ENCODE measurements at places on chromosomes 1 and 21.
A peak's percentile ranks its signal among the peaks of the same experiment; 100 is the strongest.

- DNase-seq, result no peak
Measured at GRCh38 chr21:38744861-38745260, 60.9 kb upstream of the ETS2 start.

GRCh38 chr1:65958561-65959350, 166.1 kb downstream of the PDE4B start:
- peak; percentile 9 for DNase-seq

- no peak for DNase-seq
Measured at GRCh38 chr1:109559995-109560394, 11.6 kb downstream of the GNAI3 start.

DNA sequence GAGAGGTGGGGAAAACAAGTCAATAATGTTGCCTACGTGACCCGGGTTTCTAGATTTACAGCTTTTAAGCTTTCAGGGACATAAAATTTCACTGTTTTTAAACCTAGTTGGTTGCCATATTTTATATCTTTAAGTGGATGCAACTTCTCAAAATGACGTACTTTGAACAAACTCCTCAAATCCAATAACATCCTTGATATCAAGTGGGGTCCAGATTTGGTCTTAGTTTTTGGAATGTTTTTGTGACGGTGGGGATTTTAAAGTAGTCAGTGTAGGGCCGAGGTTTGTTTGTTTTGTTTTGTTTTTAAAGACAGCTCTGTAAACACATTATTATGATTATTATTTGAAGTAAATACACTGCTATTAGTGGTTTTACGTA, 453 bp downstream of the CDKN2C start:
- DNase-seq, result no peak

GRCh38 chr1:153395136-153395685, 4.3 kb upstream of the S100A8 start:
- no peak for DNase-seq

GRCh38 chr1:117683571-117684285, 77.9 kb downstream of the TENT5C start:
- DNase-seq, result no peak

DNA sequence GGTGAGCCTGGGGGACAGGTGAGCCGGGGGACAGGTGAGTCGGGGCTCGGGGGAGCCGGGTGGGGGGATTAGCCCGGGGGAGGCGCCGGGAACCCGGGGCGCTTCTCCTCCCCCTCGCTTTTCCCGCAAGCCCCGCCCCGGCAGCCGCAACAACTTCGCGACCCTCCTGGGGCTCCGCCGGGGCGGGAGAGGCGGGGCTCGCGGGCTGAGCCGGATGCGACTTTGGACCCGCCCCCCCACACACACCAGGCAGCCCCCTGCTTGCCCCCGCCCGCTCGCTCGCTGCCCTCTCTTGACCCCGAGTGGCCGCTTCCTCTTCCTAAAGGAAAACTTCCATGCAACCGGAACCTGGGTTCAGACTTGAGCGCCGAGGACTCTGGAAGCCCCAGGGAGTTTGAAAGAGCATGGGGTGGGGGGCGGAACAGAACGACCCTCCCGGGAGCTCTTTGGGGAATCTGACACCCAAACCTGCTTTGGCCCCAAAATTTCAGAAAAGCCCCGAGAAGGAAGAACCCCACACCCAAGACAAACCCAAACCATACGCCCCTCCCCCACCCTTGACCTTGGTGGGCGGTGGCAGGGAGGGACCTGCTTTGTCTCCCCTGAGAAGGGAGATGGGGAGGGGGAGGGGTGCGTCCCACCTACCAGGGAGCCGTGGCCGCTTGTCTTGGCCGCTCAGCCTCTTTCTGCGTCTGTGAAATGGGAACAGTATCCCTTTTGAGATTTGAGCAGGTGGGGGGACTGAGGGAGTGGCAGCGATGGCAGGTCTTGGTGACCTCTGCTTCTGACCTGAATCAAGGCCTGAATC, 550 bp downstream of the ARHGEF16 start:
- no peak for DNase-seq

- DNase-seq, result no peak
Measured at GRCh38 chr1:159040206-159040605, 30.5 kb downstream of the IFI16 start.

DNA sequence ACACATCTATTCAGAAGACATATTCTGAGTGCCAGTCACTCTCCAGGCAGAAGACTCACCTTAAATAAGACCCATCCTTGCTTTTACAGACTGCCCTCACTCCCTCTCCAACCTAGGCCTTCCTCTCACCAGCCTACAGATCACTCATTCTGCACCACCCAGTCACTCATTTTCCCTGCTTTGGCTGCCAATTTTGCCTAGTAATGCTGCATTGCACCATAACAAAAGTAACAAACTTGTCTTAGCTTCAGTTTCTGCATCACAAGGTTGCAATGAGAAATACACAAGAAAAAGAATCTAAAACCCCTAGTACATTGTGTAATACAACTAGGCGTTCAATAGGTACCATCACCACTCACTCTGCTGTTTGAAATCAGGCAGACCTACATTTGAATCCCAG, 292.4 kb downstream of the PLPP3 start:
- no peak for DNase-seq

GRCh38 chr1:186799689-186800054, 29.1 kb upstream of the PLA2G4A start:
- DNase-seq, result peak; percentile 15

GRCh38 chr1:72526926-72527325, 244.6 kb upstream of the NEGR1 start:
- no peak for DNase-seq

DNA sequence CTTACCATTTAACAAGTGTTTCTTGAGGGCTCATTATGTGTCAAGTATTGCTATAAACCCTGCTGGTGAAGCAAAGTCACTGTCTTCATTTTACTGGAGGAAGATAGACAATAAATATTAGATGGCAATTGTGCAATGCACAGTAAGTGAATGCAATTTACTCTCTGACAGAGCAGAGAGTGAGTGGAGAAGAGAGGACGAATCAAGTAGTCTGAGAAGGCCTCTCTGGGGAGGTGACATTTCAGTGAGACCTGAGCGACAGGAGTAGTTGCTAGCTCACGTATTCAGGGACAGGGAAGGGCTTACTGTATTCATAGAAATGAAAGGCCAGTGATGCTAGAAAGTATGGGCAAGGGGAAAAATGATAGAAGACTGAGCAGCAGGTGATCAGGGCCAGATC, 1.2 kb upstream of the NMNAT2 start:
- no peak for DNase-seq

- DNase-seq, result no peak
Measured at GRCh38 chr21:33155422-33155821, 74.3 kb upstream of the IFNAR2 start.

DNA sequence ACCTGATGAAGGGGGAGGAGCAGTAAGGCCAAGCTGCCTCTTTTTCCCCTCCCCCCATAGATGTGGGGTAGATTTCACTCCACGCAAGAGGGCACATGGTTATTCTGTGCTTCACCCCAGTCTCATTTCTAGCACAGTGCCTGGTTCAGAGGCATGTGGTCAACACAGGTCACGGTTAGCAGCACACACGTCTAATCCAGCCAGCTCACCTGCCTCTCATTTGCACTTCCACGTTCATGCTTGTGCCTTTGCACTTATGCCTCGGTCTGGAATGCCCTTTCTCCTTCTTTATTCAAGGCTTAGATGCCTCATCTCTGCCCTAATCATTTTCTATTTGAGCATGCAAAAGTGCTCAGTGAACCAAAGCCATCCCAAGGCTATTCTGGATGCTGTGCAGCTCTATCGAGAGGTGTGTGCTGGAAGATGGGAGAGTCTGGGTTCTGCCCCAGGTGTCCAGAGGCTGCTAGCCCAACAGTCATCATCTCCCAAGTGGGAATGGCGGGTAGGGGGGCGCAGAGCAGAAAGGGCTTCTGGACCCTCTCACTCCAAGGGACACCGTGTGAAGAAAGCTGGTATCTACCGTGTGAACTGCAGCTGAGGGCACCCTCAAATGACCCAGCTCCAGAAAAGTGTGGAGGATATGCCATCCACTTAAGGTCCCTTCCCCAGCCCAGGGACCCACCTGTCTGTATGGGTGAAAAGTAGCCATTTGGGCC, 2.1 kb upstream of the A3GALT2 start:
- no peak for DNase-seq

- no peak for DNase-seq
Measured at GRCh38 chr1:179814546-179814838, 63.1 kb downstream of the TOR1AIP2 start.

DNA sequence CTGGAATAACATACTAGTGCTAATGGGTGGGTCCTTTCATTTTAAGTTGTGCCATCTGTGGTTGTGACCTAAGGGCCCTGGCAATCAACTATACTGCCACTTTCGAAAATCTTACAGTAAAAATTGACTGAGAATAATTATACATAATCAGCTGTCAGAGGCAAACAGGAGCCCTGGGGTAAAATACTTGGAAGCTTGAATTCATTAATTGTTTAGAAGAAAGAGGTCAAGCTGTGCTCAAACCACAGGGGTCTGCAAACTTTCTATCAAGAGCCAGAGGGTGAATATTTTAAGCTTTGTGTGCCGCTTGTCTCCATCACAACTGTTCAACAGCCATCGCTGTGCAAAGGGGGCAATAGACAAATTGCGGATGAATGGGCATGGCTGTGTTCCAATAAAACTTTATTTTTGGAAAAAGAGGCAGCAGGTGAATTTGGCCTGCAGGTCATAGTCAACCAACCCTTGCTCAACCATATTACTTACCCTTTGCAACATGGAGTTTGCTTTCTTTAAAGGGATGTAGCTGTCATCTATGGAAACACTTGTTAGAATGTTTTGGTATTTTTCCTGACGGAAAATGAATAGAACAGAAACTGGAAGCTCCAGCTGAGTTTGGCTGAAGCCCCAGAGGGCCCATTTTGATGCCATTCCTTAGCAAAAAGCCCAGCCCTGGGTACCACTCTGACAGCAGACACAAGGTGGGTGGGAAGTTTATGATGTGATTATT, 35.7 kb upstream of the USP1 start:
- DNase-seq, result no peak

DNA sequence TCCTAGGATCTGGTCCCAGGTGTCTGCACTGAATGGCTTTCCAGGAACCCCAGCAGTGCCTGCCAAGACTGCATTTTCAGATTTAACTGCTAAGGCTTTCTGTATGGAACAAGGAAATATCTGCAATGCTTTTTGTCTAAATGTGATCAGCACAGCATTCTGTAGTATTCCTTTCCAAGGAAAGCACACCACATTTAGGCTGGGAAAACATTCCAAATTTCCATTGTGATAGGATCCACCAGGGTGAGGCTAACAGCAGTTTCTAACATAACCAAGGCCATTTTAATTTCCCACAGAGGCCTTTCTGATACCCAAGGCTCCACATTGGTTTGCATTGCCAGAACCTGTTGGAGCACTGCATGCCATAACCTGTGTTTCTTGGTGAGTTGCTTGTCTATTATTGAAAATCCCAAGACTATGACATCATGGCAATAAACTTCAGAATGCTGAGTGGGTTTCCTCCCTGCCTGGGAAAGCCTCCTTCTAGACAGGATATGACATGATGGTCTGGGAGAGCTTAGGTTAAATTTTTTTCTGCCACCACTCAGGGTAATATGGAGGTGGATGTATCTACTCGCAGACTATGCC, 23.3 kb upstream of the PTGFRN start:
- DNase-seq, result no peak

- DNase-seq, result no peak
Measured at GRCh38 chr1:21837476-21837875, 25.4 kb downstream of the LDLRAD2 start.

- no peak for DNase-seq
Measured at GRCh38 chr1:38344716-38345115, 298.1 kb upstream of the POU3F1 start.

DNA sequence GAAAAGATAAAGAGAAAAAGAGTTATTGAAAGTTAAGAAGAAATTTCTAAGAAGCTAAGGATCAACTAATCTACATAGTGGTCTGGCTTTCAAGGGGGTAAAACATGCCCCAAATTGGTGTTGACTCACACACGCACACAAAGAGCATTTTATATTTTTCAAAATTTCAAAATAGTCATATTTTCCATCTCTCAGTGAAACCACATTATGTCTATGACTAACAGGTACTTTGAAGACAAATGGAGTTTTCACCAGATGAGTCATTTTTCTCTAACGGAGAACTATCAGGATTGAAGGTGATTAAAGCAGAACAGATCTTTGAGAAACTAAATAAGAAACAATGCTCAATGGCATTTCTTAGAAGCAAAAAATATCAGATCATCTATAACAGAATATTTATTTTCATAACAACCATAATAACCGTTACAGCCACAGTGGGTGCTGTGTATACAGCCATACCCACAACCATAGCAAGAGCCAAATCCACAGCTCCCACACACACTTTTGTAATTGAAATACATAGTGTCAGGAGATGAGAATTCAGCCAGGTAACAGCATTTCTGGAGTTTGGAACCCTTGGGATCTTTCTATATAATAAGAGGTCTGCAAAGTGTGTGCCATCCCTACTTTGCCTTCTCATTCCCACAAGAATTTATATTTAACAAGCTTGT, at the start of gene KRTAP21-3:
Gene KRTAP21-3 (minus strand): TSS at position 539 of the 671 bp plus-strand sequence. CDS start 18 bp downstream, at position 521.
- no peak for DNase-seq

DNA sequence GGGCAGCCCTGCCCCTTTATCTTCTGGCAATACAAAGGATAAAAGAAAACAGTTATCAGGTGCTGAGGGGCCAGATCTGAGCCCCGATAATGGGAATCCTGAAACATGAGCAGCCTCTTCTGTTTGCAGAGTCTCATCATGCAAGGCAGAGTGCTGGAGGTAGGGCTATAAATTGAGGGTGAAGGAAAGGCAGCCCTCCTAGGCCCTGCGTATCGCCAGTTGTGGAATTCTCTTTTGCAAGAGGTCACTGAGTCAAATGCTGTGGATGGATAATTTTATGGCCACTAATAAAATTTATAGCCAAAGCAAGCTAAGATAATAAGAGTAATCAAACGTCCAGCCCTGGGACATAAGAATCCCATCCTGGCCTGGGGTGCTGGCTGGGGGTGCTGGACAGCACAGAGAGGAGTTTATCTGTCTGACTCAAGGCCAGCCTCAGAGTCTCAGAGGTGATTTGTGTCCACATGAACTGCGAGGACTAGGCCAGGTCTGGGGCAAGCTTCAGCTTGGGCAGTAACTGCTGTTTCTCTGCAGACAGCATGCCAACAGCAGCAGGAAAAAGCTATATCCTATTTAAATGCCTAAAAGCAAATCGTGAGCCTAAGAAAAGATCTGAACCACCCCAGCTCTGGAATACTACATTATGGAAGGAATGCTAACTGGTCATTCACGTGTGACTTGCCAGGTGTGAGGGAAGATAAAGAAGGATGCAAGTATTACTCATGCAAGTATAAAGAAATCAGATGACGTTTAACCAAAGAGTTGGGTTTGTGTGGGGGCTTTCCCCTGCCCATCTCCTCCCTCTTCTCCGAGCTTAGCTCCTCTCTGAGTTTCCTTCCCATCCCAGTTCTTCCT, 254.8 kb downstream of the KIF26B start:
- DNase-seq, result no peak

Measured in GM13977 (cell line).